NCI-H2029 treated with DMSO at 0.1 percent for 48 hours (cell line): ENCODE measurements at places on chromosomes 2 and 18.

DNA sequence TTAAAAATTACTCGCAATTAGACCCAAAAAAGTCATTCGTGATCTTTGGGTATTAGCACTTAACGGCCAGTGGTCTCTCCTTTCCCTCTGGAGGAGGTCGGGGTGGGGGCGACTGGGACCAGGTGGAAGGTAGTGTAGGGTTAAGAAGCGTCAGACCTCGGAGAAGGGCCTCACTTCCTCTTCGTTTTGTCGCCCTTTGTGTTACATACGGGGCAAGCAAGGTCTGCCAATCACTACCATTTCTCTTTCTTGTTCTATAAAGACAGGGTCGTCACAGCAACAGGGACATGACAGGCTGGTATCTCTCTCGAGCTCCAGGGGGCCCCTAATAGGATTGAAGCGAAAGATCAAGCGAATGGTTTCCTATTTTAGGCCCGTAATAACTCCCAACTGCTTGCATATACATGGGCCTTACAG is 136.6 kb downstream of the INSIG2 start:
- DNase-seq, result no peak

DNA sequence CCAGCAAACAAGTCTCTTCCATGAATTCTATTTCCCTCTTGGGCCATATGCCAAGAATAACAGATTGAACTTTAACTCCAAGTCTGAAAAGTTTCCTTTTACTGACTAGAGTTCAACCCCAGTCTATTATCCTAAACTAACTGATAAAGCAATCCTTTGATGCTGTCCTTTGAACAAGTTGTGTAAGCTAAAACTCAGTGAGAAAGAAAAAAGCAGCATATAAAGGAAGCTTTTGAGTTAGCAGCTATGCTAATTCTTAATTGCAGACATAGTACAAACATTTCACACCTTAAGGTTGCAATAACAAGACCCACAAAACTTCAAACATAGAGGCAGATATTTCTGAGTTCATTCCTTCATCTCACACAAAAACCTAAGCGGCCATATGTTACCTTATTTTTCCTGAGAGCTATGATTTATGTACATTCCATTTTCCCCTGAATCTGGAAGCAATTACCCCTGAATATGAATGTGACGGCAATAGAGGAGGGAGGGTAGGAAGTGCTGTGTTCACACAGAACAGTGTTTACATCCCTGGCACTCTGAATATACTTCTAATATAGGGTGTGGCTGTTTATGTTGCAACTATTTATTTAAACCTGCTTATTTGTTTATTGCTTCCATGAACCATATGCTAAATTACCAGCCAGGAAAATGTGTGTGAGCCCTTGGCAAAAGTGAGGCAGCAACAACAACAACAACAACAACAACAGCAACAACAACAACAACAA is 180.6 kb downstream of the IRS1 start:
- DNase-seq, result no peak

GRCh38 chr2:111017034-111017622 is 103.6 kb upstream of the BCL2L11 start:
- no peak for DNase-seq

DNA sequence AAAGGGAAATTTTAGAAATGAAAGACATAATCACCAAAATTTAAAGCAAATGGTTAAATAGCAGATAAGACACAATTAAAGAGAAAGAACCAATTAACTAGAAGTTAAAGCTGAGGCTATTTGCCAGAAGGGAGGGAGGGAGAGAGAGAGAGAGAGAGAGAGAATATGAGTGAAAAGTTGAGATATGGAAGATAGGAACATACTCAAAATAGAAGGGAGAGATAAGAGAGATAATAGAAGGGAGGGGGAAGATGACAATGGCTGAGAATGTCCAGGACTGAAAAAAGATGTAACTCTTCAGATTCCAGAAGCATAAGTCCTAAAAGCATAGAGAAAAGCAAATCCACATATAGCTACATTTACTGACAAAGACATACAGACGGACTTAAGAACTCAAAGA is 17.1 kb upstream of the AAK1 start:
- no peak for DNase-seq

DNA sequence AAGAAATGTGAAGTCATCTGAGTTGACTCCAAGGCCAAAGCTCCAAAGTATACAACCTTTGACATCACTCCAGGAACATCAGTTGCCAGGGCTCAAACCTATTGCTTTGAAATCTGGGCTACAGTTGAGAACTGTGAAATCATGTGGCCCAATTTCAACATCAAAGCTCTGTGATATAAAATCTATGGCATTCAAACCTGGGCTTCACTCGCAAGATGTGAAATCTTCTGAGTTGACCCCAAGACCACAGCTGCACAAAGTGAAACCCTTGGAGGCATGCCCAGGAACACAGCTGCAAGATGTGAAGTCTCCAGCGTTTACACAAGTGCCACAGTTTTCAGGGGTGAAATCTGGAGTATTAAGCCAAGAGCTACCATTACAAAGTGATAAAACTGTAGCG is 9.4 kb upstream of the ZNF512 start:
- DNase-seq, result no peak

DNA sequence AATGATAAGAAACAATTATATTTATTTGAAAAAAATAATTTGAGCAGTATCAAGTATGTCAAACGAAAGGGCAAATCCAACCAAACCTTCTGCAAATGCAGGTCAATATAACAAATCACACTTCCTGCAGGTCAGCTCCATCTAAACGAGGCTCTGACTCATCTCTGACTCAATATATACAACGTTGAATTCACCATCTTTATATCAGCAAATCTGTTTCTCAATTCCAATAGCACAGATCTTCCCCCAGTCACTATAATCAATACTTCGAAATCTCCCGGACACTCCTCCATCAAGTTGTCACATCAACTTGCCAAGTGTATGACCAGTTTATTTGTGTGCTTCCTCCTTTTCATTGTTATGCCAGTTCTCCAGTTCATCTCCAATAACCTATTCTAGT is 388.9 kb downstream of the ZEB2 start:
- no peak for DNase-seq

- DNase-seq, result no peak
Observed at GRCh38 chr2:44943693-44944101, 2.2 kb downstream of the SIX3 start.
